Prostate gland (tissue), 2 donors: ENCODE measurements at places on chromosomes 13 and 19. TPM values are rescaled to one million over a fixed set of nuclear protein-coding genes. Genes with fewer than 3 reads are reported as not detected.

- DNase-seq: peak; percentile 28
These were observed 2.2 kb downstream of the TSC22D1 start for GRCh38 chr13:44573790-44574465.

DNA sequence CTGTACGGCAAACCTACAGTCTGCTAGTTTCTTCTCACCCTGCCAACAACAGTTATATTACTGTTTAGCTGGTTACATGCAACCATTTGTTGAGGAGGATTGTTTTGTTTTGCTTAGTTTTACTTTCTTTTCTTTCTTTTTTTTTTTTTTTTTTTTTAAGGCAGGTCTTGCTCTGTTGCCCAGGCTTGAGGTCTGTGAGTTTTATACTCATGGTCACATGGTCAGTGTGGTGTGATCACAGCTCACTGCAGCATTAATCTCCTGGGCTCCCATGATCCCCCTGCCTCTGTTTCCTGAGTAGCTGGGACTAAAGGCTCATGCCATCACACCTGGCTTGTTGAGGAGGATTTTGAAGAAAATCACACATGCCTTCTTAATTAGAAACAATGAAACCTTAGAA lies 505.6 kb downstream of the GPC5 start:
- no peak for DNase-seq

ZNF229 gene
- total RNA-seq: 7.0 TPM

- no peak for DNase-seq
These were observed 8.2 kb upstream of the UPK1A start for GRCh38 chr19:35657904-35658700.

GRCh38 chr13:113210833-113211232 lies 1.4 kb downstream of the CUL4A start:
- DNase-seq: no peak

DNA sequence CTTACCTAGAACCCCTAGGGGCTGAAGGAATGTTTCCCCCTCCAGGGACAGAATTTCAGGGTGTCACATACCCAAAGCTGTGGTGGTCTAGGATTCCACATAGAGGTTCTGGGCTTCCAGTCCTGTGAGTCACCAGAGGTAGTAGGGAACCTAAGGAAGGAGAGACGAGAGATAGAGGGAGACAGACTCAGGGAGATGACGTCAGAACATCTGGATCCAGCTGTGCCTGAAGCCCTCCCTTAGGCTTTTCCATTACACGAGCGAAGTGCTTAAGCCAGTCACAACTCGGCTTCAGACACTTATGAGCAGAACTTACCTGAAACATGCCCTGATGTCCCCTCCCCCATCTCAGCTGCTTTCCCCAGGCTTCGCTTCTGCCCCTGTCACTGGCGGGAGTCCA lies 11.8 kb upstream of the SELENOW start:
- no peak for DNase-seq
